Foreskin keratinocyte (primary cell): ENCODE measurements at places on chromosomes 16 and 17.

DNA sequence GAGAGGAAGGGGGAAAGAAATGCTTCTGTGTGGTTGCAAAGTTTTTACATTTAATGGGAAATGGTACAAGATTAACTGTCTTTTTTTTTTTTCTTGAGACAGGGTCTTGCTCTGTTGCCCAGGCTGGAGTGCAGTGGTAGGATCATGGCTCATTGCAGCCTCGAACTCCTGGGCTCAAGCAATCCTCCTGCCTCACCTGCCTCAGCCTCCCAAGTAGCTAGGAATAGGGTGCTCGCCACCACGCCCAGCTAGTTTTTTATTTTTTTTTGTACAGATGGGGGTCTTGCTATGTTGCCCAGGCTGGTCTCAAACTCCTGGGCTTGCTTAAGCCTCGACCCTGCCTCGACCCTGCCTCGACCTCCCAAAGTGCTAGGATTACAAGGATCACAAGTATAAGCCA is 3.8 kb upstream of the ROGDI start:
- DNase-seq = no peak

DNA sequence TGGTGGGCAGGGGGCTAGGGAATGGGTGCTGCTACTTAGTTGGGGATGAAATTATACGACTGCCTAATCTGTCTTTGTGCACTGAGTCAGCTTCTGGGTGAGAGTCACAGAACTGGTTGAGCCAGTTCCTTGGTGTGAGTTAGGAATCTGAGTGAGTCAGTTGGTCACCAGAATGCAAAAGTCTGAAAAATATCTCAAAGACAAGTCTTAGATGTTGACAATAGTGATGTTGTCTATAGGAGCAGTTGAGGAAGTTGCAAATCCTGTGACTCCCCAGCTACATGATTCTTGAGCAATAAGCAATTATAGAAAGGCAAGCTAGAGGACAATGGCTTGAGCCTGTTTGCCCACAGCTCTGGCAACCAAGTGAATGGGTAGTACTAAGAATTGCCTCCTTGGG is 399.2 kb downstream of the CNTNAP4 start:
- DNase-seq = peak; percentile 92

GRCh38 chr17:57985675-57985974 is 2.4 kb downstream of the VEZF1 start:
- DNase-seq = peak; percentile 54

DNA sequence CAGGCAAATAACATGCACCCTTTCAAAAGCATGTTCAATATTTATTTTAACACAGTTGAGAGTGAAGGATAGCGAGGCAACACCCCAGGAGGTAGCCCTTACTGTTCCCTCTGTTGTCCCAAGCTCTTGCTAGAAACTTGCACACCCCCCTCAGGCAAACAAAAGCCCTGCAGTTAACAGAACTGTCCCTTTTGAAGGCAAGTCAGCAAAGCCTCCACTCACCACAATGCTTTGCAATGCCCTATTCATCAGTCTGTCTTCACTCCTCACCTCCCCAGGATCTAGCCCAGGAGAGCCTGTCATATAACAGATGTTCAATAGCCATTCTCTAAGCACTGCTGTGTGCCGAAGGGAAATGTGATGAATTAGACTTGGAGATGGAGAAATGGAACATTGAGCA is 3.5 kb upstream of the CNEP1R1 start:
- DNase-seq = no peak

DNA sequence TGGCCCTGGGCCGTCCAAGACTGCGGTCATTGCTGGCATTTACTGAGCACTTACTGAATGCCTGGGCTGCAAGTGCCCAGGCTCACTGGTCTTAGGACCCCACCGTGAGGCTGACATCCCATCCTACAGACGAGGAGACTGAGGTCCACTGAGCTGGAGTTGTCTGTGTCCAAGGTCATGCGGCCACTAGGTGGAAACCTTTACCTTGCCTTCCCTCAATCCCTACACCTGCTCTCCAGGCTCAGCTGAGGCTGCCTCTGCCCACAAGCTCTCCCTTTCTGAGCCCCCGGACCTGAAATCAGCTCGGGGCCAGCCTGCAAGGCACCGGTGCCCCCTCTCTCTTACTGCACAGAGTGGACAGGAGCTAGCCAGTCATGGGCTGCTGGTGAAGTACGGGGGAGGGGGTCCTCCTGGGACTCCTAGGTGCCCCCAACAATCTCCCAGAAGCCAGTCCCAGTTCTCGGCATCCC is 1.5 kb downstream of the CASKIN1 start:
- DNase-seq = peak; percentile 52

GRCh38 chr17:1454541-1454940 is 1.5 kb downstream of the CRK start:
- peak; percentile 48 for DNase-seq

DNA sequence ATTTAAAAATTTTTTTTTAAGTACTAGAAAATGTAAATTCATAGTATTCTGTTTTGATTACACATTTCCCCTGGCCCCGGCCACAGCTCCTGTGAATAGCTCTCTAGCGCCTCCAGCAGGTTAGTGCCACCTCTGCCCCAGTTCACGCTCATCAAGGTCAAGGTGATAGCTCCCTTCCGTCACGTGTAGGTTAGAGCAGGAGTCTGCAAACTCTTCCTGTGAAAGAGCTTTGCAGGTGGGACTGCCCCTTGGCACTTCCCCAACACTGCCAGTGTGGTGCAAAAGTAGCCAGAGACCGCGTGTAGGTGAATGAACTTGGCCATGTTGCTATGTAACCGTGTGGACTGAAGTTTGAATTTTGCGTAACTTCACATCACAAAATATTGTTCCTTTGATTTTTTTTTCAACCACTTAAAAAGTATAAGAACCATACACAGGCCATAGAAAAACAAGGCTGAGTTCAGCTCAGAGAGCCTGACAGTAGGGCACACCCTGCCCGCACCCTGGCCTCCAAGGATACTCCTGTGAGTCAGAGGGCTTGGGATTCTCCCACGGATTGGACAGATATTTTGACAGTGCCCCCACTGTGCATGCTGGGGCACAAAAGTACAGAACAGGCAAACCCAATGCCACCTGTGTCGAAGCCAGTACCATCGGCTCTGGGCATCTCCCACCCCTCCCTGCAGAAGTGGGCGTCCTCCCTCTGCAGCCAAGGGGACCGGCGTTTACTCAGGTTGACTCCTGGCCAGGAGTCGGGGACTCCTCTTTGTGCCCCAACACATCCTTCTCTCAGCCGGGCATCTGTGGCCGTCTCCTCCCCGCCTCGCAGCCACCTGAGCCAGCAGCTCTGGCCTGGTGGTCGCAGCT is 92.0 kb upstream of the CHMP6 start:
- DNase-seq = peak; percentile 7

DNA sequence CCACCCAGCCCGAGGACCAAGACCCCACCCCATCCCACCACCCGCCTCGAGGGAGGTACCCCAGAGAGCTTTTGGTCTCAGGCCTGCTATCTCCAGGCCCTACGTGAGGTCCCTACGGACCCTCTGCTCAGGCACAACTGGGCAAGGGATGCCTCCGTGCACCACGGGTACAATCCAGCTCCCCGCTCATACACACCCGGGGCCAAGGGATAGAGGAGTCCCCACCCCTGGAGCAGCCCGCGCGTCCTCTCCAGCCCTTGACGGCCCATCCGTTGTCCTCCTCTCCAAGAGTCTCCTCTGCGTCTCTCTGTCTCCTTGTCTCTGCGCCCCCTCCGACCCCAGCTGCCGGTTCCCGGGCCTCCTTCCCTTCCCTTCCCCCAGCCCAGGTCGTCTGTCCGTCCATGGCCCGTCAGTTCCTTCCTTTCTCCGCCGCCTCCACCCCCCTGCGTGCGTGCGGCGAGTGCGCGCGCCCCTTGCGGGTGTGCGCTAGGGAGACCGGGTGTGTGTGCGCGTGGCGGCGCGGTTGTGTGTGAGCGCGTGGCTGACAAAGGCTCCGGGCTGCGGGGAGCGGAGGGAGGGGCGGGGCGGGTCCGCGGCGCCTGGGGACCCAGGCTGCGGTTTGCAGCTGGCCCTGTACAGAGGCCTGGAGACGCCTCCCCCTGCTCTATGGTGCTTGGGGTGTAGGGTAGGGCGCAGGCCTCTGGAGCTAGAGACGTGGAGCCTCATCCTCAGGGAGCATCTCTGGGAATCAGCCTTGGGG is 930 bp downstream of the SPNS2 start:
- DNase-seq = no peak

DNA sequence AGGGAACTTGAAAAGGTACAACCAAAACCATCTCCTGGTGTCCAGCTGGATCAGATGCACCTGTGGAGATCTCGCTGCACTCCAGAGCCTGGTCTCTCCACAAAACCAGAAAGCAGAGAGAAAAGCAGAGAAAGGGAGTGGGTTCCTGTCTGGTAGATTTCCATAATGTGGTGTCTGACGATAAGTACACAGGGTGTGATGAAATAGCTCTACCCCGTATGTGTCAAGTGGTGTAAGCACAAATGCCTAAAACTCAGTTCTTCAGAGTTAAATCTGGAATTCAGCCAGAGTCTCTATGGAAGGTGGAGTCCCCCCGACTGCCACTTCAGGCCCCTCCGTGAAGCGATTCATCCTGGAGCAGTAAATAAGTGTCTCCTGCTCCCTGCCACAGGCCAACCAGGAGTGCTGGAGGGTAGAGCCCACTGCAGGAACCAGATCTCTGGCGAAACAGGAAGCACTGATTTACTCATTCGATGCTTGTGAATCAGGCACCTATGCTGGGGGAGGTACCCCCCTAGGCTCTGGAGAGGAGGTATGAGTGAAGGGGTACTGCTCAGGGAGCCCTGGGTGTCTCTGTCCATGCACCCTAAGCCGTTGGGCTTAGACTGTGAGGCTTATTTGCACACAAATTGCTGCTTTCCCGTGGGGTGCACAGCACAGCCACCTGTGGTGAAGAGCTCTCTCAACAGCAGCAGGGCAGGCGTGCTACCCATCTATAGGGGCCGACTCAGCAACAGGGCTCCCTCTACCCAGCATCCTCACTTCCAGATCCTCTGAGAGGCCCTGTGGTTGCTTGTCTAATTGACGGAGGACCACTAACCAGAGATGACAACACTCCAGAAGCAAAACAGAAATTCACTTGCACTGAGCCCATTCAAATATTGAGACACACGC is 97.1 kb upstream of the MYOCD start:
- no peak for DNase-seq

GRCh38 chr16:83021045-83021444 is 394.3 kb downstream of the CDH13 start:
- no peak for DNase-seq

GRCh38 chr17:7951143-7951792 is 19.3 kb downstream of the CNTROB start:
- DNase-seq = no peak

GRCh38 chr17:57422574-57423164 is 166.3 kb downstream of the MSI2 start:
- DNase-seq = peak; percentile 58

DNA sequence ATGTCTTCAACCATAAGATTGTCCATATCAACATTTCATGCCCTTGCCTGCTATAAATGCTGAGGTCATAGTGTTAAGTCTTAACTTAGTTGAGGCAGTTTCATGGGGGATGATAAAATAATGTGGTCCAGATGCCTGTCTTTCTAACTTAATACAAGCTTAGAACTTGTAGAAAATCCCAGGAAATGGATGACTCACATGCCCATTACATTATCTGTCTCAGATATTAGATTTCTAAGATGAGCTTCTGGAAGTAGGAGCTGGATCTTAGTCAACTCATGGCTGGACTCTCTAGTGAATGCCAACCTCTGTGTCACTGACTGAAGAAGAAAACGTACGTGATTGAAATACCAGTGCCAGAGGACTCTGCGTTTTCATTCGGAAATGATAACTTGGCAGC is 797.5 kb upstream of the EEF2KMT start:
- no peak for DNase-seq

DNA sequence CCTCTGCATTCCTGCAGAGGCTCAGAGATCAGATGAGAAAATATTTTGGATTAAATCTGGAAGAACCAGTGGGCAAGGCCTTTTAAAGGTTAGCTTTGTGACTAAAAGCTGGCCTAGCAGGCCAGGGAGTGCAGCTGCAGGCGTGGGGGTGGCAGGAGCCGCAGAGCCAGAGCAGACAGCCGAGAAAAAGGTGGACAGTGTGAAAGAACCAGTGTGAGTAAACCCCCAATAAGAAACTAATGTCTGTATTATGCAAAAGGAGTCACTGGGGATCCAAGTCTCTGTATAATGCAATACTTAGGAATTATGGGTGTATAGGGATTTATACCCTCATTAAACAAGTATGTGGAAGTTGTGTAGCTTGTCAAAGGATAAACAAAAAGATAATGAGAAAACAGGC is 21.4 kb upstream of the SPACA3 start:
- no peak for DNase-seq

GRCh38 chr17:13537871-13538643 is 63.7 kb downstream of the HS3ST3A1 start:
- DNase-seq = no peak

- DNase-seq = peak; percentile 32
Observed at GRCh38 chr16:63614429-63614828, 1507.4 kb downstream of the CDH11 start.

DNA sequence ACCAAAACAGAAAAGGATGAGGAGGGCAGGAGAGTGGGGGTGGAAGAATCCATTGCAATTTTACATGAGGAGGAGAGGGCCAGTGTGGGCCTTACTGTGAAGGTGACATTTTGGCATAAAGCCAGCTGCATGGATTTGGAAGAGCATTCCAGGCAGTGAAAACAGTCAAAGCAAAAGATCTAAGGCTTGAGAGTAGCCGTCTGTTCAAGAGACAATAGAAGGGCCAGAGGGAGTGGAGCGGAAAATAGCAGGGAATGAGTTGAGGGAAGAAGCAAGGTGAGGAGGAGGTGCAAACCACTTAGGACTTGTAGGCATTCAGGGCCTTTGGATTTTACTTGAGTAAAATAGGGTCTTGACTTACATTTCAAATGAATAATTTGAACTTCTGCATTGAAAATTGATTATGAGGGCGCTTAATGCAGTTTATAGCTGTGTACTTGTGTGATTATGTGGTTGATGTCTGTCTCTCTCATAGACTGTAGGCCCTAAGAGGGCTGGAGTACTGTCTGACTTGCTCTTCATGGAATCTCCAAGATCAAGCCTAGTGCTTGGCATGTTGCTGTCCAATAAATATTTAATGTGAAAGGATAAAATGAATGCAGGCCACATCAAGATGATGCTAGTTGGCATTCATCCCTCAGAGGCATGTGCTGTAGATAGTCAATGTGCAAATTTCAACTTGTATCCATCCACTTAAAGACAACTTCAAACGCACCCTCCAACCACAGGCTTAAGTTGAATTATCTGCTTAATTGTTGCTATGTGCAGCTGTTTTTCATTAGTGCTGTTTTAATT is 772.1 kb upstream of the RBFOX1 start:
- DNase-seq = no peak

DNA sequence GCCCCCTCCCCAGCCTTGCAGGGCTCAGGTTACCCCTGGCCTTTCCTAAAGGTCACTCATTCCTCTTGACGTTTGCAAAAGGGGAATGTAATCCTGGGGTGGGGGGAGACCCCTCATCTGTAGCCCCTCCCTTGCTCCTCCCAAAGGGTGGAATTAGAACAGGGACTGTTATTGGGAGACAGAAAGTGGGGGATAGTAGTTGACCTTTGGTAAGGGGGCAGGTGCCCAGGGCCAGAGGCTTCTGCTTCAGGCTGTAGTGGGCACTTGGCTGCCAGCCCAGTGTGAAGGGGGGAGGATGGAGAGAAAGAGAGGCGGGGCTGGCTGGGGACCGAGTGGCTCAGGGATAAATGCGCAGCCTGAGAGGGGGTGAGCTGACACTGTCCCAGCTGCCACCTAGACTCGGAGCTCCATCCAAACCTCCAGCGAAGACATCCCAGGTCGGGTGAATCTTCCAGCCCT is at the start of gene ENO3:
ENO3 (plus strand) TSS at position 374 of the 459 bp plus-strand sequence. CDS start 711 bp downstream, outside the sequence.
- DNase-seq = no peak

- no peak for DNase-seq
Observed at GRCh38 chr17:70053241-70054234, 21.5 kb upstream of the KCNJ16 start.
